ENCODE measurements at places on chromosomes 5 and 9.

DNA sequence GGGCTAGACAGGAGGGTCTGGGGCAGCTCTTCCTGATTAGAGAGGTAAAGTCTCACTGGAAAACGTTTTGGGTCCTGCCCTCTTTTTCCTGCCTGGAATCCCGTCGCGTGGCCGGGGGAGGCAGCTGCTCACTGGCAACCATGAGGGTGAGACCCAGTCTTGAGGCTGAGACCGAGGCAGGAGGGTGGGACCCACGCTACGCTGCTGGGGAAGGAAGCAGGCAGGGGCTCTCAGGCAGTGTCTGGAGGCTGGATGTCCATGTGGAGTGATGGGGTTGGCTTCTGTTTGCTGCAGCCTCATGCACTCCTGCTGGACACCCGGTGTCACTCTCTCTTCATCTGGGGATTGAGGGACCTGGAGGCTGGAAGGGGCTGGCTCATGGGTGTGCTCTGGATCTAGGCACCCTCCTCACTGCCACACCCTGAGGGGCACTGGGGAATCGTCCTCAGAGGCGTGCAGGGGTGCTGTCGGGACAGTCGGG lies 11.3 kb upstream of the SLC2A6 start:
- DNase-seq = no peak

DNA sequence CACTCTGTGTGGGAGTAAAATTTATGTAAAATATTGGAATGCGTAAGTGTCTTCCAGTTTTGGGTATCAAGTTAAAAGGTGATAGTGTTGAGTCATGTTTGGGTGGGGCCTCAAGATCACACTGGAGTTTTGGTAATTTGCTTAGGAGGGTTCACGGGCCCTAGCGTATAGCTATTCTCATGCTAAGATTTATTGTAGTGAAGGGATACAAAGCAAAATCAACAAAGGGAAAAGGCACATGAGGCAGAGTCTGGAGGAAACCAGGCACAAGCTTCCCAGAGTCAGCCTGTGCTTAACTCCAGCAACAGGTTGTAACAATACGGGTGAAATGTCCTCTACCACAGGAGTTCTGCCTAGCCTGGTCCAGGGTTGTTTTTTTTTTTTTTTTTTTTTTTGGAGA lies 20.2 kb downstream of the HSPA4 start:
- no peak for DNase-seq

- no peak for DNase-seq
Measured at GRCh38 chr5:115559524-115559923, 14.9 kb upstream of the FEM1C start.

GRCh38 chr5:62309107-62309506 lies 3.1 kb downstream of the KIF2A start:
- no peak for DNase-seq

GRCh38 chr9:132694144-132694543 lies 23.9 kb downstream of the GTF3C4 start:
- no peak for DNase-seq

DNA sequence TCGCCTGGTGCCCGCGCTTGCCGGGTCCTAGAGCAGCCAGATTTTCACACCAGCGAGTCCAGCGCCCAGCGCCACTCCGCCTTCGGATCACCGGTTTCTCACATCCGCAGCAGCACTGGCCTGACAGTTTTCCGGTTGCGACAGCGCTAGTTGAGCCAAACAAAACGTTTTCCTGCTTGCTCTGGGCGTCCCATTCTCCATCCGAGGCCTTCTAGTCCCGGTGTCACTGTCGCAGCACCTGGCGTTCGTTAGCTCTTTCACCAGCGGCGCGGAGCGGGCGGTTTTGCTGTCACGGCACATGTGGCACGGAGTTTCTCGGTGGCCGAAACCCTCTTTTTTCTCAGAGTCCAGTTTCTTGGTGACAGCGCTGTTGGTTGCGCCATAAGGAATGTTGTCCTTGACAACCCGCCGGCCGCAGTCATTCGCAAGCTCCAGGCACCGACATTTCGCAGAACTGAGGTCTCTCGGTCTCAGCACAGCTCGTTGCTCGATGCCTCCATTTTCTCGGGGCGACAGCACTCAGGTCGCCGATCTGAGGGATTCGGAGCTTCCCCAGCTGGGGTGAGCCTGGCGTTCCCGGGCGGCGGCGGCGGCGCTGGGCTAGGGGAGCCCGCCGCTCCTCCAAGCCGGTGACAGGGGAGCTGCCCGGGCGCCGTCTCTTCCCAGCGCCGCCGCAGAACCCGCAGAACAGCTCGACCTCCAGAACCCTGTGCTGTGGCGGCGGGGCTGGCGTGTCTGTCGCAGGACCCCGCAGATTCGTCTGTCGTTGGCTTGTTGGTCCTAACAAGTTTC lies 47.8 kb downstream of the ANXA2R start:
- no peak for DNase-seq

- DNase-seq = no peak
Measured at GRCh38 chr5:28954074-28954473, 1915.7 kb upstream of the CDH9 start.

DNA sequence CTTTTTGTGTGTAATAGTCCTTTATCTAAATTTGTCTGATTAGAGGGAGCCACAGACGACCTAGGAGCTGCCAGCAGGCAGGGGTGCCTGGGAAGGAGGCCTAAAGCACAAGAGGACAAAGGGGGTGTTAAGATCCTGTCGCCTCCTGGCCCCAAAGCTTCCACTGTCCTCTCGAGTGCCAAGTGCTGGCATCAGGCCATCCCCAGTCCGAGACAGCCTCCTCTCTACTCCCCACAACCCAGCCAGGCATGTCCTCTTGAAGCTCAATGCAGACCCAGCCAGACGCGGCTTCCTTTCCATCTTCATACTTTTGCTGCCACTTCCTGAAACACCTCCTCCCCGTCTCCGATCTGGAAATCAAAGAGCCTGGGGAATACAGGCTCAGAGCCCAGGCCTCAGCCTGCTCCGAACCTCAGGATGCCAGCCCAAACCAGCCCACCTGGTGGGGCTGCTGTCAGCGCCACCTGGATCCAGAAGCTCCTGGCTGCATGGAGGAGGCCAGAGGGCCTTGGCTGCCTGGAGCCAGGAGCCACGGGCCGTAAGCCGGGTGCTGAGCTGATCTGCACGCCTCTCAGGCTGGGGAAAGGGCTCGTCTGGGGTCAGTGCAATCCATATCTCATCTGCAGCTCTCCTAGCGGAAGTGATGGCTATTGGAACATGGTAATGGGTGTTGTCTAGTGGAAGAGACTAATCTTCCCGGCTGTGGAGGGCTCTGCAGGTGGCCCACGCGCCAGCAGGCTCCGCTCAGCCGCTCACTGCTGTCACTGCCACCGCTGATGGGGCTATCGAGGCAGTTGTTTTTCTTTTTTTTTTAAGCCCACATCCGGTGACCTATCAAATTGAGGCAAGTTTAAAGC lies 60.2 kb upstream of the FUBP3 start:
- no peak for DNase-seq

- DNase-seq = no peak
Measured at GRCh38 chr9:99213197-99213596, 8.5 kb downstream of the ALG2 start.

GRCh38 chr5:1480217-1480616 lies 35.0 kb upstream of the SLC6A3 start:
- DNase-seq = no peak

DNA sequence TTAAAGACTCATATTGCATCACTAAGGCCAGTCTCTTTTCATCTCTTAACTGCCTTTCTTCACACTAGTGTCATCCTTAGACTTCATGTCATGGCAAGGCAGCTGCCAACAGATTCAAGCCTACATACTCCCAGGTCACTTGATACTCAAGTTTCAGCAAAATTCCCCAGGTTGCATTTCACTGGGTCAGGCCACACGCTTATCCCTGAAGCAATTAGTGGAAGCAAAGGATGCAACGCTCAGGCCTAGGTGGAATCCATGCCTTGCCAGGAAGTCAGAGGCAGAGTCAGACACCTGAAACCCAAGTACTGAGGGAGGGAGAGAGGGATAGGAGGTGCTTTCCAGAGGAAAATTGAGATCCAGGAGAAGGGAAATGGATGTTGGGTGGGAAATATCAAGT lies 28.9 kb downstream of the YIPF5 start:
- no peak for DNase-seq

- no peak for DNase-seq
Measured at GRCh38 chr5:126562823-126563222, 32.2 kb downstream of the ALDH7A1 start.

GRCh38 chr5:133030343-133031005 lies 4.1 kb upstream of the ZCCHC10 start:
- DNase-seq = no peak

- no peak for DNase-seq
Measured at GRCh38 chr9:125536776-125537175, 170.2 kb downstream of the MAPKAP1 start.
